ENCODE measurements at places on chromosomes 13 and 19.

DNA sequence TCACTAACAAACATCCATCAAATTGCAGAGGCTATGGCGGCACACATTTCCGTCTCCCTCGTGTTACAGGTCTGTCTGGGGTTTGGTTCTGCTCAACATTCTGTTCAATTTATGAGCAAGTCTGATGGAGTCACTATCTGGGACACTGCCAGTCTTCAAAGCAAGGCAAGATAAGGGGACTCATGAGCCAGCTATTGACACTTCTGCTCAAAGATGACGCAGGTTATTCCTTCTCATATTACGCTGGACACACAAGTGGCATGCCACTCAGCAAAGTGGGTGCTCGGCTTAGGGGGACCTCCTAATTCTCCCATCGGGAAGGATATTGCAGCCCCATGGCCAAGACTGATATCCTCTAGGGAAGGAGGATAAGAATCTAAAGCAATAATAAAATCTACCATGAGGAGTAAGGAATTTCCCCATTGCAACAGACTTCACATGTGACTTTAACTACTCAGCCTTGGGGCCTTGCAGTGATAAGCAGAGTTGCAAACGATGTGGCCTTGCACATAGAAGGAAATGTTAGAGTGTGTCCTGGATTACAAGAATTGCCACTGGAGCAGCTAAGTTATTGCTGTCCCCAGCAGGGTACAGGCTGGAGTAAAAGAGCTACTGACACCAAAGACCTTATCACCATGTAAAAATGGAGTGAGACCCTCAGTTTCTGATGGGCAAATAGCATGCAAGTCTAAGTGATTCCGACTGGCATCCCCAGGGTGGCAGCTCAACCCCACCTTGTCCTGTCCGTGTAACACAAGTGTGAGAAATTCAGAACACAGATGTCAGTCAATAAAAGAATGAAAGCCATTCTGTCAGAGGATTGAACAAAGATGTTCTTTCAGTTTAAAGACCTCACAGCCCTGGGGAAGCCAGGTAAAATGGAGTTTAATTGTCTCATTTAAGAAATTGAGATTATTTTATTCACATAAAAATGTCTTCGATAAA is 306.1 kb downstream of the IRS2 start:
- no peak for DNase-seq

DNA sequence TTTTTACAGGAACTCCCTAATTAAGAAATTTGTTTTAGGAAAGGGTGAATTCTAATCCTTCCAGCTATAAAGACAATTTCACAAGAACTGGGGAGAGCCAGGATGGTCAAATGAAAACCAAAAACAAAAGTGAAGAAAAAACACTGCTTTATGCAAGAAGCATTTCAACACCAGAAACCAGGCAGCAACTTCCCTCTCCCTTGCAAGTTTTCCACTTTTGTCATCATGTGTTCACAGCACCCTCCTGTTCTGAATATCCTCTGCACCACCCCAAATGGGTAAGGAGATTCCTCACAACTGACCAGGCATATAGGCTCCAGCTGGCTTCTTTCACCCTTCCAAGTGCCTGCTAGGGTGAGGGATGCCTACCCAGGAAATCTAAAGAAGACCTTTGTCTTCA is 328.1 kb downstream of the TBC1D4 start:
- no peak for DNase-seq

- DNase-seq = no peak
Measured at GRCh38 chr19:18304458-18305310, 18.2 kb downstream of the LSM4 start.

DNA sequence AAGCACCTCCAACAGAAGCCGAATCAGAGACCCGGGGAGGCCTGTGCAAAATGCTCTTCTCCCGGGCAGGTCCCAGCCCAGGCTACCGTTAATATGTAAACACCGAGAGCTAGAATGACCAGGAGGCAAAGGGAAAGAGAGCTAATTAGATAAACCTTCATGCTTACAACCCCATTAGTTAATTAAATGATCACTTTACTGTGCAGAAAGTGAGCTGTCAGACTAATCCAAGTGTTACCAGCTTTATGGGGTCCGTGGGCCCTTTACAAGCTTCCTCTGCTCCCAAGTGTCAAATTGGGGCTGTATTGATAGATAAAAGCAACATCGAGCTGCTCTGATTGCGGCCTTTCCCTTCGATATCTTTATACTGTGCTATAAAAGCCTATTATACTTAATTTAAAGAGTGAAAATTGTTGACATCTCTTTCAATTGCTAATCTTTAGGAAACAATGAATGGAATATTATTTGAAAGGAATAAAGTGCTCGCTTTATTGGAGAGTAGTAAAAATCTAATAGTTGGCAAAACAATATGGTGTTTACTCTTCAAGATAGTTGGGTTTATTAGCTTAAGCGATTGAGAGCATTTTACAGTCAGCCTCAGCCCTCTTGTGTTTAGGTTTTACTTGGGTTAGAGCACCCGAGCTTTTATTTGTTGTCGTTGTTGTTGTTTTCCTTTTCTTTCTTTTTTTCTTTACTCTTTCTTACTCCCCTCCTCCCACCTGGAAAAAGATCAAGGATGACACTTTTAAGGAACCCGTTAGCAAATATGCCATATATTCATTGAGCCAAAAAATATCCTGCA is 189.3 kb upstream of the GPR12 start:
- DNase-seq = no peak

DNA sequence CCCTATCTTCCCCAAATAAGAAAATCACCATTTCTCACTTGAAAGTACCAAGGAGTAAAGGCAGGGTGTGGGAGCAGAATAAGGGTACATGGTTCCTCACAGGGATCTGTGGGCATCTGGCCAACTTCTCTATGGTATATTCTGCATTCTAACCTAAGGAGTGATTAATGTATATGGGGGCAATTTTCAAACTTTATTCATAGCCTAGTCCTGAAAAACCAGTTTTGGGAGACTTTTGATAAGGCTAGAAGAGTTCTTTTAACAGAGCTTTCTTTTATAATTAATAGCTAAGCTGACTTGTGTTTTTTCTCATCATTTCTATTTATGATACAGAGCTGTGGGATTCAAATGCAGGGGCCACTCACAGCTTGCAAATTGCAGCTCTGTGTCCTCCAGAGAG is 852 bp downstream of the SCEL start:
- no peak for DNase-seq

DNA sequence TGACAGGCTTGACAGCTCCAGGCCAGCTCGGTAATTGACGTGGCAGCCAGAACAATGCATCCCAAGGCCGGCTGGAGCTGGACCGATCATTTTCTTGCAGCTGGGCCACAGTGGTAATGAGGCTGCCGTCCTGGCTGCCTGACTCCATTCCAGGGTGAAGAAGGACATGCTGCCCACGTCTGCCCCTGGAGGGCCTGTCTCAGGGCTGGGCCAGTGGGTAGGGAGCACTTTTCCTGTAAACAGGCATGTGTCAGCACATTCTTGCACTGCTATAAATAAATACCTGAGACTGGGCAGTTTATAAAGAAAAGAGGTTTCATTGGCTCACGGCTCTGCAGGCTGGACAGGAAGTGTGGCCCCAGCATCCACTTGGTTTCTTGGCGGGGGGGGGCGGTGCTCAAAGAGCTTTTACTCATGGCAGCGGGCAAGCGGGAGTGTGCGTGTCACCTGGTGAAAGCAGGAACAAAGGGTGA is 38.1 kb upstream of the KCTD15 start:
- no peak for DNase-seq

DNA sequence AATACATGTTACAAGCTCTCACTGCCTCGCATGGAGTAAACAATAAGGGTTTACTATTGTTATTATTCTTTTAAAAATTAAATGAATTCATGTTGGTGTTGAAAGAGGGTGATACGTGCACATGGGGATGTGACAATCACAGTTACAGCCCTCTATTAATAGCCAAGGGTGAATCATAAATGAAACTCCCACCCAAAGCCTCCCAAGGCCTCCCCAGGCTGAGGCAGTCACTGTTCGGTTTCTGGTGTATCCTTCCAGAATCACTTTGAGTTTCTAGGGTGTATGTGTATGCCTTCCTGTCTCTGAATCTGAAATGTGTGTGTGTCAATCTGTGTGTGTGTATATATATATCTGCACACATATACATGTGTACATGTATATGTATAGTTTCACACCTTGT is 73.4 kb downstream of the AKAP11 start:
- no peak for DNase-seq

DNA sequence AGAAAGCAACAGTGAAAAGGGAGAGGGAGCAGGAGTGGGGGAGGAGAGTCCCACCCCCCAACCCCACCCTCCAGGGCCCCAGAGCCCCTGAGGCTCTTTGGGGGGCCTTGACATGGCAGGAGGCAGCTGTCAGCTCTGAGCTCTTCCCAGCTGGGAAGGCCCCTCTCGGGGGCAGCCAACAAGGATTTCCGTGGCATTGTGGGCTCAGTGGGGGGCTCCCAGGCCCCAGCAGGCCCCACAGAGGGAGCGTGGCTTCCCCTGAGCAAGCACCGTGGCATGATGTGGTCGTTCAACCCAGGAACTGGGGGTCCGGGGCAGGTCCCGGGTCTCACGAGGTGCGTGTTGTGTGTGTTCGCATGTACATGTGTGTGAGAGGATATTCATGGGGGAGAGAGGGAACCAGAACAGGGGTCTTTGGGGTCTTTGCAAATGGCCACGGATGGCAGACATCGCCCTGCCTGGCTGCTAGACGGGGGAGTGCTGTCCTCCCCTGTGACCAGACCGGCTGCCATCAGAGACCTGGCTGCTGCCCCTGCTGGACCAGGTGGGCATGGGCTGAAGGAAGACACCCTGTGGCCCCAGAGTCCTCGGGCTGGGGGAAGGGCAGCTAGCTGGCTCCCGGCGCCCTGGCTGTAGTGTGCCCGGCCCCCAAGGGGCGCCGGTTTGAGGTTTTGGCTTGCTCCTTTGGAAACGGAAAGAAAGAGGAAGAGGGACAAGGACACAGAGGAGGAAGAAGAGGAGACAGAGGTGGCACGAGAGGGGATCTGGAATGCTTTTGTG is 3.7 kb upstream of the AKAP8L start:
- no peak for DNase-seq

GRCh38 chr19:55704494-55705245 is 29.6 kb downstream of the EPN1 start:
- no peak for DNase-seq

DNA sequence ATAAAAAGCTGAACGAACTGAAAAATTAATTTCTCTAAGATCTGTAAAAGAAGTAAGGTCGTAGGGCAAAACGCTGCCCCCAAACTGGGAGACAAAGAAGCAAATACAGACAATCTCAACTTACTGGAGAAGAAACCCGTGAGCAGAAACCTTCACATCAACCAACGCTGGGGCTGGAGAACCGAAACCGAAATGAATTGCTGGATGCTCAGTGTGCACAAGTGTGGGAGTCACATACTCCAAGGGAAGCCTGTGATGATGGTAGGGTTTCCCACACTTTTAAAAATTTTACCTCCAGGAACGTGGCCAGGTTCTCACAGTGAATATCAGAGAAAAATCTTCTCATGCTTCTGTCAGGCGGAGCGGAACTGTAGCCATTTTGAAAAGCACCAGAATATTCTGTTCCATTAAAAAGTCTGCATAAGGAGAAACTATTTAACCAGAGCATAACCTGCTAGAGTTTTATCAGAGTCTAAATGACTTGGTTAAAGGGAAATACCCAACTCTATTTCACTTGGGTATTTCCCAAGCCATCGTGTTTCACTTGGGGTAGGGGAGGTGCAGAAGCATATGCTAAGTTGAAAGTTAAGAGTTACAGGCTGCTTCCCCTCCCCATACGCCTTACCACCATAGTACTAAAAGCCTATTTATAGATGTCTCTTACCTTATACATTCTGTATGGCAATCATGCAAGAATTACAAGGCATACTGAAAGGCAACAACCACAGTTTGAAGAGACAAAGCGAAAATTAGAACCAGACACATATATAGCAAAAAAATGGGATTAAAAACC is 110.5 kb upstream of the SLITRK1 start:
- DNase-seq = no peak

DNA sequence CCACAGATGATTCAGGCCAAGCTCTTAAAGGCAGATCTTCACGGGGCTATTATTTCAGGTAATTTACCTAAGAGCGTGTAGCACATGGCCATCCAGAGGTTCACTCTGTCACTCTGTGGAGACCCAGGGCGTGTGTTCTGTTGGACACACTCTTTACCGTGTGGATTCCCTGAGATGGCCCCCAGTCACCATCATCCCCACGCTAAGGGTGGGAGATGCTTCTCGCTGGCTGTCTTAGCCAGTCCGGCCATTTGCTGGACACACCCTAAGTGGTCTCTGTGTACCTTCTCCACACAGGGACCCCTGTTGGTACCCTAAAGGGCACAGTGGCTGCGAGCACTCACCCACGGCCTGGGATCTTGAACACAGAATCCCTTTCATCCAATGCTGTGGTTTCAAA is 6.0 kb downstream of the POP4 start:
- no peak for DNase-seq

GRCh38 chr13:97238432-97238831 is 16.3 kb downstream of the MBNL2 start:
- no peak for DNase-seq

DNA sequence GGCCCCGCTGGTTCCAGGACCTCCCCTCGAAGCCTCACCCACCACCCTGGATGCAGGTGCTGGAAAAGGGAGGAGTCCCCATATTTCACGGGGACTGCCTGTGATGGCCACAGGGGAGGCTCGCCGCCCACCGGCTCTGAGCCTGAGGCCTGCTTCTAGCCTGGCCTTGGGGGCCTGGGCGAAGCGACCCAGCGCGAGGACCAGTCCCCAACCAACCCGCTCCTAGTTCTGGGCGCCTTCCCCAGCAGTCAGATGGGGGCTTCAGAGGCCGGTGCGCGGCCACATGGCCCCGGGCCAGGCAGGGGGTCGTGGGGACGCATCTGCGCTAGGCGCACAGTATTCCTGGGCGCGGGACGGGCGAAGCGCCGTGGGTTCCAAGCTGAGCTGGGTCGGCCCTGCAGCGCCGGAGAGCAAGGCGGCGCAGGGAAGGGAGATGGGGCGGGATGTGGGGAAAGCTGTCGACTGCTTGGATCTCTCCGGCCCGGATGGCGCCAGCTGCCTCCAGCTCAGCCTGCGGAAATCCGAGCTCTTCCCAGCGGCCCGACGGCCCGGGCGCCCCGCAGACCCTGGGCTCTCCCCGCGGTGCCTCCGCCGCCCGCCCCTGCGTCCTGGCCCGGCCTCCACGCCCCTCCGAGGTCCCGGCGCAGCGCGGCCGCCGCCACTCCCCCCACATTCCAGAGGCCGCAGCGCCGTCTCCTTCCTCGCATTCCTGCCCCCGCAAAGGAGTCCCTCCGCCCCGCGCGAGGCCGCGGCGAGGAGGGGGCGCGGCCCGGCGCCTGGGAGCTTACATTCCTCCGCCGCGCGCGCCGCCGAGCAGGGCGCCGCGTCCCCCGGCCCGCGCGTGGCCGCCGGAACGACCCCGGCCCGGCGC is at the start of gene WTIP:
WTIP (plus strand) TSS at position 788 of the 871 bp plus-strand sequence. CDS start 217 bp downstream, outside the sequence.
- no peak for DNase-seq

GRCh38 chr13:55583953-55584593 is 1556.6 kb upstream of the PRR20A start:
- DNase-seq = no peak

GRCh38 chr13:79937771-79938216 is 403.1 kb downstream of the SPRY2 start:
- DNase-seq = no peak

Data from NCI-H1417 treated with DMSO at 0.1 percent for 48 hours (cell line).